ENCODE measurements at places on chromosomes 3 and 15.

DNA sequence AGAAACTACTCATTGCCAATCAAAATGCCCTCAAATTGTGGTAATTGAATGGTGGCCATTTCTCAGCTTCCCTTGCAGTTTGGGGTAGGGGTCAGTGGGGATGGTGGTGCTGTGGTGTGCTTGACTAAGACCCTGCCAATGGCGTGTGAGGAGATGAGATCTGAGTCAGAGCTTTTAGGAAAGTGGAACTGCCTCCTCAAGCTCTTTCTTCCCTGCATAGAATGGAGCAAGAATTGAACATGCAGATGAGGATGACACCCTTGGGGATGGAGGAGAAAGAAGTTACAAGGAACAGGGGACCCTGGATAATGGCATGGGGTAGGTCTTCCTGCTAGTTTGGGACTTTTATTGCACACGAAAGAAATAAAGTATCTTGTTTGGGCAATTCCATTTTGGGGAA, 188.0 kb downstream of the PEX5L start:
- no peak for DNase-seq

- no peak for DNase-seq
These were observed 7.6 kb downstream of the PLXNB1 start for GRCh38 chr3:48422272-48422671.

- DNase-seq, result no peak
These were observed 22.5 kb upstream of the MUC20 start for GRCh38 chr3:195698325-195698646.

DNA sequence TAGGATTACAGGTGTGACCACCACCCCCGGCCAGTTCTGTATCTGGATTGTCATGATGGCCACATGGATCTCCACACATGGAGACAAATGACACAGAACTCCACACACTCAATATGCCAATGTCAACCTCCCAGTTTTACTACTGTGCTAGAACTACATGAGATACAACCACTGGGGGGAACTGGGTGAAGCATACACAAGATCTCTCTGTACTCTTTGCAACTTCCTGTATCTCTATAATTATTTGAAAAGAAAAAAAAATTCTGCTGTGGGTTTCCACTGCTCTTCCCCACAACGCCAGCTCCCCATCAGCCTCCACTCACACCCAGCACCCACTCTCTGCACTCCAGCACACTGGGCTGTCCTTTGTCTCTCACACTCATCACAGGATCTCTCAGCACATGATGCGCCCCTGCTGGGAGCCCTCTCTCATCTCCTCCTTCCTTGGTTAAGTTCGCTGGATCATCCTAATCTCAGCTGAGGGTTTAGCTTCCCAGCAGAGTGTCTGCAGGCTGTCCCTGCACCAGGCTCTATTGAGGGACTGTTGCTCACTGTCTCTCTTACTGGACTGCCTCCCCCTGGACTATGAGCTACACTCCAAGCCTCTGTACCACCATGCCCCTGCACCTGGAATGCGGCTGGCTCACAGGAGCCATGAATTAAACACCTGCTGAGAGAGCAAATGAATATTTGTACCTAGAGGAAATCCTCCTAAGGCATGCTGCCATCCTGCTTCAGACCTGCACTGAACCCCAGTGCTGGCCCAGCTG, 10.7 kb upstream of the RAB43 start:
- no peak for DNase-seq

- DNase-seq, result no peak
These were observed 160.4 kb upstream of the CFAP20DC start for GRCh38 chr3:59210260-59210659.

GRCh38 chr3:7700977-7701376, 800.6 kb upstream of the LMCD1 start:
- DNase-seq, result no peak

- no peak for DNase-seq
These were observed 26.9 kb upstream of the LCTL start for GRCh38 chr15:66592505-66593218.

- DNase-seq, result no peak
These were observed 356.0 kb upstream of the RBMS3 start for GRCh38 chr3:28924744-28925360.

DNA sequence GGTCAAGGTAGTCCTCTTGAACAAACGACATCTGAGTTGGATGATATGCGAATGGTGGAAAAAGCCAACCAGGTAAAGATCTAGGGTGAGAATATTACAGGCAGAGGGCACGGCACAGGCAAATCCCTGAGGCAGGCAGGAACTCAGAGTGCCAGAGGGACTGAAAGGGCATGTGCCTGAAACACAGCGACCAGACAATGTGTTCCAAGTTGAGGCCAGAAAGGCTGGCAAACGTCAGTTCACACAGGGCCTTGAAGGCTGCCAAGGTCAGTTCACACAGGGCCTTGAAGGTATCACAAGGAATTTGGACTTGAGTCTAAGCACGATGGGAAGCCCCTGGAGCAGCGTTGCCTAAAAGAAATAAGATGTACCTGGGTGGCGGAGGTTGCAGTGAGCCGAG, 20.1 kb downstream of the HES1 start:
- DNase-seq, result no peak

DNA sequence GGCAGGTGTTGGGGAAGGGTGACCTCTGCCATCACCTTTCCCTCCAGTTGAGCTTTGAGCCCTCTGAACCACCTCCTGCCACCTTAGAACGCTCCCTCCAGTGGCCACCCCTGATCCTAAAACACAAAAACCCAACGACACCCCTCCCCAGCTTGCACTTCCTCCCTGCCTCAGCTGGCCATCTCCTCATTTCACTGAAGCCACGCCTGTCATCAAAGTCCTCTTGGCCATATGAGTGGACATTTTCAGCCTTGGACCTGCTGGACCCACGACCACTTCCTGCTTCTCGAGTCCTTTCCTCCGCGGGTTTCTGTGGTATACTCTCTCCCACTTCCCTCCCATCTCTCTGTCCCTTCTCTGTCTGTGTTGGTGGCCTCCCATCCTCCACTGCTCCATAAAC, 48.5 kb upstream of the NR2C2 start:
- no peak for DNase-seq

GRCh38 chr3:16183601-16184270, 9.3 kb downstream of the GALNT15 start:
- DNase-seq, result no peak

GRCh38 chr15:68581725-68582124, 2.9 kb downstream of the CORO2B start:
- DNase-seq, result no peak

DNA sequence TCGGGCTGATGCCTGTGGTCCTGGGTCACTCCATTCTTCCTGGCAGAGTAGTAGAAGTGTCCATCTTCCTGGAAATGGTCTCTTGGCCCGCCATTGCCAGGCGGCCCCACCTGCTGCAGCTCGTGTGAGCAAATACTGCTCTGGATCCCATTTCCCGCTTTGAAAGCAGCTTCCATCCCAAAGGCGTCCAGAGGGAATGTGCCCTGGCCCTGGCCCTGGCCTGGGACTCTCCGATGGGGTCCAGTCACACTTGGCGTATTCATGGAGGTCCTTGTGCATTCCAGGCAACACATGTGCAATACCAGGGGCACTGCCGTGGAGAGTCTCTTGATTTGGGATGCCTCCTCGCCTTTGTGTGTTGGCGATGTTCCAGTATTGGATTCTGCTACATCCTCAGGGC, 111.1 kb downstream of the SNRPN start:
- DNase-seq, result no peak

DNA sequence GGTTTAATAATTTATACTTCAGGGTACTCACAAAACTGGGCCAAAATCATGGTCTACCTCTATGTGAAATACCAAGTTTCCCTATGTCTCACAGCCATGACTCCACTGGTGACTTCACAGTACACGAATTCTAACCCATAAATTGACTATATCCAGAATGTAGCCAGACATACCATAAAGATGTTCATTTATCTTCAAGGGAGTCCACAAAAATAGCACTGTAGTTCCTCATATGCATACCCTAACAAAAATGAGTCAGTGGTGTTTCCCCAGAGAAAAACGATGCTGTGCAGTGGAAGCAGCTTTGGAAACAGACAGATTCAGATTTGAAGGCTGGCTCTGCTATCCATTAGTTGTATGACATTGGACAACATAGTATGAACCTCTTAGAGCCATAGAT, 438.8 kb downstream of the FHIT start:
- DNase-seq, result no peak

GRCh38 chr15:99480016-99480810, 85.6 kb upstream of the MEF2A start:
- DNase-seq, result no peak

DNA sequence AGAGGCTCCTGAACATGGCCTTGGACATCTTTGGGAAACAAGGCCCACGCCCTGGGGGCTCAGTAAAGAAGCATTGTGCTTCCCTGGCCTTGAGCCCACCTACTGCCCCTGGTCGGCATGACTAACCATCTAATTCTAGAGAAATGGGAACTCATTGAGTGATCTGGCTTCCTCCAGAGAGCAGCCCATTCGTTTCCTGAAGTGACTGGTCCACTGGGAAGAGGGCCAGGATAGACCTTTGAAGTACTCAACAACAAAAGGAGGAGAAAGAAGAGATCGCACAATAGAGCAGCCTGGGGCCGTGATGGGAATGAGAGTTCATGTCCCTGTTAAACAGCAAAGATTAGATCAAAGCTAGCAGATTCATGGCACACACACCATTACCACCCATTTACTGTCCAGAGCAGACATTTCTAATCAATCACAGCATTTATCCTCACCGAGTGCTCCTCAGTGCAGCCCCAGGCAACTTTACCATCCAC, 514.4 kb upstream of the PROK2 start:
- no peak for DNase-seq

DNA sequence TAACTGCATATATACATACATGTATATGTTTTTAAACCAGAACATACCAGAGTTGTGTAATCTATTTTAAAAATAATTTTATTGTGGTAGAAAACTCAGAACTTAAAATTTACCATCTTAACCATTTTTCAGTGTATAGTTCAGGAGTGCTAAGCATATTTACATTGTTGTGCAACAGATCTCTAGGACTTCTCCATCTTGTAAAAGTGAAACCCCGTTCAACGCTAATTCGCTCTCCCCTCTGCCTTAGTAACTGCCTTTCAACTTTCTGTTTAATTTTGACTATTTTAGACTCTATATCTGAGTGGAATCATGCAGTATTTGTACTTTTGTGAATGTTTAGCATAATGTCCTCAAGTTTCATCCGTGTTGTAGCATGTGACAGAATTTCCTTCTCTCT, 51.8 kb upstream of the SSR3 start:
- no peak for DNase-seq

DNA sequence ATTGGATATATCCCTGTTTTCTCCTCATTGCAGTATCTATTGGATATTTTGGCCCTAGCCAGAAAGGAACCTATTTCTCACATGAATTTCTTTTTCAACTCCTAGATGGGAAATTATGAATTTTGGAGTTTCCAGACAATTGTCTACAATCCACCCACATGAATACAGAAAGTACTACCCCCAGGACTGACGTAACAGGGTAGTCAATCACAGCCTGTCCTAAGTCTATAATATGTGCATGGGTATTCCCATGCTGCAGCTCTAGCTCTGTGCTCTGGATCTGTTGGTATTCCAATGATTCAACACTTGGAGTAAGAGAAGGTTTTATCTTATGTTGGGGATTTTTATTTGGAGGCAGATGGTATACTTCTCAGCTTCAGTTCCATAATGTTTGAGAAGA, 393.1 kb upstream of the ARRDC4 start:
- no peak for DNase-seq

GRCh38 chr3:148036331-148036876, 627.2 kb downstream of the ZIC1 start:
- DNase-seq, result no peak

- DNase-seq, result no peak
These were observed 104.3 kb upstream of the TSC22D2 start for GRCh38 chr3:150303768-150304167.

GRCh38 chr3:51373658-51374421, 11.3 kb upstream of the MANF start:
- DNase-seq, result no peak

- DNase-seq, result no peak
These were observed 293.8 kb downstream of the LRTM1 start for GRCh38 chr3:54634122-54634469.

- DNase-seq, result no peak
These were observed 65.4 kb downstream of the IQCH start for GRCh38 chr15:67319961-67320360.

DNA sequence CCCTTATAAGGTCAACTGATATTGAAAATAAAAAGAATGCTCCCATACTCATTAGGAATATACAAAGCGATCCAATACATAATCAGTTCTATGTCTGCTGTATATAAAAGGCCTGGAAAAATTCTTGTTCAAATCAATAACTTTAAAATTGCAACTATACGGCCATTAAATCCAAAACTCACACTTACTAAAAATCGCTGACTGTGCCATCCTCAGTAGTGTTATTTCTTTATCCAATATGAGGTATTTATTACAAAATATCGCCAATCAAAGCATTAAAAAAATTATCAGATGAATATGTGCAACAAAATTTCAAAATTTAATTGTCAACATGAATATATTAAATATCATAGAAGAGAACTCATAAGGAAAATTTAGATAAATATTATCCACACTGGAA, 146.5 kb downstream of the PLD1 start:
- no peak for DNase-seq

DNA sequence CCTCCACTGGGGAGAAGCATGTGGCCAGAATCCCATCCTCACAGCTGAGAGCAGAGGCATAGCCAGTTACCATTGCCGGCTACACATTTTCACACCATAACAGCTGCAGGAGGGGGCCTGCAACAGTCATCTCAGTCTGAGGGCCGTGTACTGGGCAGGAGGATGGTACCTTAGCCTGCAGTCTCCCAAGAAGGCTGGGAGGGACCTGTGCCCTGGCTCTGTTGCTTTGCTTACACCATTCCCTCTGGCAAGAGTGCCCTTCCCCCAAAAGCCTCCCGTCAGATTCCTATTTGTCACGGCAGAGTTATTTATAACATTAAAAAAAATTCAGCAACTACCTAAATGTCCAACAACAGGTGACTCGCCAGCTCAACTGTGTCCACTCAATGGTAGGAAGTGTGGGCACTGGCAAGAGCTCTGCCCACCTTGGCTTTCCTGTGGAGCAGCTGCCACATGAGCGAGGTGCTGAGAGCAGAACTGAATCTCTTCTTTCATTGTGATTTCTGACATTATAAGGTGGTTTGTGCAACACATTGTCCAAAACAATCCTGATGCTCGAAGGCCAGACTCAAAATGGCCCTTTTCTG, 4.4 kb downstream of the CAMKV start:
- no peak for DNase-seq

- no peak for DNase-seq
These were observed 539 bp upstream of the MGLL start for GRCh38 chr3:127822682-127823425.

- DNase-seq, result no peak
These were observed 426.5 kb upstream of the KCNMB2 start for GRCh38 chr3:178109691-178110090.

DNA sequence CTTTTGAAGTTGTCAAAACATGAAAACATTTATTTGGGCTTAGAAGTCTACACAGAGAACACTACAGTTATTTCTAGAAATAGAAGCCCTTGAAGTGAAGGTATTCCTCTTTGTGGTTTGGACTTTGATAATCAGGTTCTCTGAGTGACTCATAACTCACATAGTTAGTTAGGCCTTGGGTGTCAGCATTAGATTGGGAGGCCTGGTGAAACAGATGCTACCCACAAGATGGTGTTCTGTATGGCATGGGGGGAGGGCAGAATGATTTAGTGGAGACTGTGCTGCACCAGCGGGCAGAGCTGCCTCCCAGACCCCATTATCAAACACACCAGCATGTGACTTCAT, 108.9 kb upstream of the ETV5 start:
- no peak for DNase-seq
